Liver (tissue), 10 donors: ENCODE measurements at places on chromosomes 2 and 18. TPM values are rescaled to one million over a fixed set of nuclear protein-coding genes. Genes with fewer than 3 reads are reported as not detected.

MATN3 gene
- 0.08 TPM for total RNA-seq

DTNB gene
- total RNA-seq, result 3.8 TPM

SERPINB7 gene
- total RNA-seq, result not detected

SLC23A3 gene
- total RNA-seq, result 2.4 TPM

PROM2 gene
- total RNA-seq, result 0.19 TPM

FEV gene
- not detected for total RNA-seq
